ENCODE measurements at places on chromosomes 2 and 18. TPM values are rescaled to one million over a fixed set of nuclear protein-coding genes. Genes with fewer than 3 reads are reported as not detected.

FBXO36 gene
- 1.7 TPM for total RNA-seq

CDH2 gene
- 135 TPM for total RNA-seq

ANKRD29 gene
- total RNA-seq = not detected

TRIP12 gene
- total RNA-seq = 189 TPM

HSPE1 gene
- 207 TPM for total RNA-seq

DYSF gene
- 75.1 TPM for total RNA-seq

LIMS3 gene
- 11.4 TPM for total RNA-seq

PDE1A gene
- total RNA-seq = 0.46 TPM

CGREF1 gene
- total RNA-seq = 4.7 TPM

RAMP1 gene
- not detected for total RNA-seq

DNAJC5G gene
- not detected for total RNA-seq

CXCR1 gene
- not detected for total RNA-seq

IL36G gene
- total RNA-seq = not detected

C1GALT1C1L gene
- total RNA-seq = 0.97 TPM

PARD3B gene
- total RNA-seq = 5.8 TPM

LAMA3 gene
- 3.3 TPM for total RNA-seq

CERKL gene
- total RNA-seq = not detected

TUBB8B gene
- total RNA-seq = not detected

FBXO11 gene
- 48.7 TPM for total RNA-seq

DNAJC10 gene
- 146 TPM for total RNA-seq
